ENCODE measurements at places on chromosomes 2 and 18.

DNA sequence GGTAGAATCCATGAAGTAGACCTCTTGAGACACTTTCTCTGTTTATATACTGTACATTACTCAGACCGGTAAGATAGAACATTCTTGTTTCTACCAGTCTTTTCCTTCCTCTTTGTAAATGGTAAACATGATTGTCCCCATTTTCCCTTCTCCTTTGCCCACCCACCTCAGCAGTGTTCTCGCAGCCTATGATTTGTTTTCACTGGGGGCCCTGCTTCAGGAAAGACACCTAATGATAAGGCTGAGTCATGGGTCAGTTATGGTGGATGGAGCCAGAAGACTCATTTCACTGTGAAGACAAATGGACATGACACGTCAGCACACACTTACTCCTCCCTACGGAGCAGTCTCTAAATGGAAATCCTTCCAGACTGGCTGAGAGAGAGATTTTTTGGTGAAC lies 23.7 kb downstream of the CENPO start:
- no peak for DNase-seq

DNA sequence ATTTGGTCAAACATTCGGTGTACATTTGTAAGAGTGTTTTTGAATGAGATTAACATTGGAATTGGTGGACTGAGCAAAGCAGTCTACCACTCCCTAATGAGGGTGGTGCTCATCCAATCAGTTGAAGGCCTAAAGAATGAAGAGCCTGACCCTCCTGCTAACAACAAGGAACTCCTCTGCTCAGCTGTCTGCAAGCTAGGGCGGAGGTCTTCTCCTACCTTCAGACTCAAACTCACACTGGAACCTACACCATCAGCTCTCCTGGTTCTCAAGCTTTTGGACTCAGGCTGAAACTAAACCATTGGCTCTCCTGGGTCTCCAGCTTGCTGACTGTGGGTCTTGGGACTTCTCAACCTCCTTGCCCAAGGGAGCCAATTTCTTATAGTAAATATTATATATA lies 55.5 kb upstream of the NPAS2 start:
- no peak for DNase-seq

DNA sequence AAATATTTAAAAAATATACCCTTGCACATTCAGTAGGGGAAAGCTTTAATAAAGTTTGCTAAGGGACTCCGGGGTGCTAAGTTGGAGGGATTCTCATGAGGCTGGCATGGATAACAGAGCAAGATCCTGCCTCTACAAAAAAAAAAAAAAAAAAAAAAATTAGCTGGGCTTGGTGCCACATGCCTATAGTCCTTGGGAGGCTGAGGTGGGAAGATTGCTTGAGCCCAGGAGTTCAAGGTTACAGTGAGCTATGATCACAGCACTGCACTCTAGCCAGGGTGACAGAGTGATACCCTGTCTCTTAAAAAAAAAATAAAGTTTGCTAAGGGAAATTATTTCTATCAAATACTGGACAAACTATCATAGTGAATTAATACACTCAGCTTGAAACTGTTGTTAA lies 17.3 kb upstream of the GPR75 start:
- no peak for DNase-seq

- DNase-seq, result no peak
Measured at GRCh38 chr2:230863442-230864121, 1.2 kb upstream of the ITM2C start.

DNA sequence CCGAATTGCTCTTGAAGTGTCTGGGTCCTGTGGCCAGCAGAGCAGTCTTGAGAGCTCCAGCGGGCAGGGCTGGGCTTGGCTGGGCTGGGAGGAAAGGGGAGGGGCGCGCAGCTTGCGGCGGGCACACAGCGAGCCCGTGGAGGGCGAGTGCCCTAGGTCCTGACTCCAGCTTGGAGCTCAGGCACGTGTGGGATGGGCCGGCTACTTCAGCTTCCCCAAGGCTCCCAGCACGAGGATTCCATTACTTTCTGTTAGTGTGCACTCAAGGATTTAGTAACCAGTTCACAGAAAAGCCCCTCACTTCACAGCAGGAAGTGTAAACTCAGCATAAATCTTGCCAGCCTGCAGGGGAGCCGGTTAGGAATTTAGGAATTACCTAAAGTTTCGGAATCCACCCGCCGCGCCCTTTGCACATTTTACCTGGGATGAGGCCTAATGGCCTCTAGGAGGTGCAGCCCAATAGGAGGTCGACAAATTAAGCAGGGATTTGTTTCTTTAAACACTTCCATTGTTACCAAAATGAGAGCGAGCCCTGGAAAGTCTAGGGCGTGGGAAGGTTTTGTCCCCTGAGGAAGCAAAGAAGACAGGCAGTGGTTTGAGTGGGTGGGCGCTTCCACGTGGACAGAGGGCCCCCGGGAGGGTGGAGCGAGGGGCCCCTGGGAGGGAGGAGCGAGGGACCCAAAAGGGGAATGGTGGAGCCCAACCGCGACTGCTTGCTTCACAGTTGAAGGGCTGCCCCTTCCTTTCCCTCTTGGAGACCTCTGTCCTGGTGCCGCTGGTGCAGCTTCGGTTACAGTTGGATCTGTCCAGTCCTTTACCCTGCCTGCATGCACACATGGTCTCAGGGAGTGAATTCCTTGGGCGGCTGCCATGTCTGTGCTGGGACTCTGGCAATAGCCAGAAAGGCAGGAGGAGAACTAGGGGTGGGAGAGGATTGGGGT lies 93.3 kb downstream of the CTAGE1 start:
- no peak for DNase-seq

DNA sequence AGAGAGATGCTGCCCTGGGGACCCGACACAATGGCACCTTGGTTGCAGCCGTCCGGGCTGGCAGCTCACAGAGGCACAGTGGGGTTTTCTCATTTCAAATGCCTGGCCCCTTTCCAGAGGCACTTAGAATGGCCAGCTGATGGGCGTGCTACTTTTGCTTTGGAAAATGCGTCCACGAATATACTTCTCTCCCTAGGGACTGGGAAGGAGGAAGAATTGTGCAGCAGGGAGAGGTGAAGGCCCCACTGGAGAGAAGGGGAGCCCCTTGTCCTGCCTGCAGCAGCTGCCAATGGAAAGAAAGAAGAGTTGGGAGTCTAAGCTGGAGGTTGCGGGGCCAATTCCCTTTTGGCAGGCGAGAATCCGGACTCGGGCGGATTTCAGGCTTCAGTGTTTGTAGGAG lies 1.1 kb upstream of the MAL start:
- DNase-seq, result no peak

- no peak for DNase-seq
Measured at GRCh38 chr2:148745151-148745851, 100.8 kb downstream of the EPC2 start.

DNA sequence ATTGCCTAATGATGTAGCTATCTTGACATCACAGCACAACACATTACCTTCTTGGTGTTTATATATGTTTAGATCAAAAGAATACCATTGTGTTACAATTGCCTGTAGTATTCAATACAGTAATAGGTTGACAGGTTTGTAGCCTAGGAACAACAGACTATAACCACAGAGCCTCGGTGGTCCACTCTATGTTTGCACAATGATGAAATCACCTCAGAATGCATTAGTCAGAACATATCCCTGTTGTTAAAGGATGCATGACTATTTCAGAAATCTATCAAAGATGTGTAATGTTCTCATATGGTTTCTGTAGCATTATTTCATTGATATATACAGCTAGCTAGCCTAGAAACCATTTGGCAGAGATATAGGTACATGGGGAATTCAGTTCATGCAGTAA lies 8.9 kb downstream of the METTL5 start:
- no peak for DNase-seq

DNA sequence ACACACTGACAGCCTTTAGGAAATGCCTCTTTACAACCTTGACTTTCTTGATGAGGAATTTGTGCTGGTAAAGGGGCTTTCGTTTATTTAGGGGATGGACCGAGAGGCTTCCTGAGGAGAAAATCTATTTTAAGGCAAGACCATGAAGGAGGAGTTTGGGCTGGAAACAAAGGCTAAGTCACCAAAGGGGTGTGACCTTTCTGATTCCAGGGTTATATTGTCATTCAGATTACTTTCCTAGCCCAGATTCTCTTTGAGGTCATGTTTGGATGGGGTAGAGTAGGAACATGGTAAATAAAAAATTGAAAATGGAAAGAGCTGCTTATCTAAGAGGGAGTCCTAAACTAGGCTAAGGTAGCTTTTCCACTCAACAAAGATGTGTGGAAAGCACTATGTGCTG lies 77.1 kb upstream of the UGP2 start:
- no peak for DNase-seq

DNA sequence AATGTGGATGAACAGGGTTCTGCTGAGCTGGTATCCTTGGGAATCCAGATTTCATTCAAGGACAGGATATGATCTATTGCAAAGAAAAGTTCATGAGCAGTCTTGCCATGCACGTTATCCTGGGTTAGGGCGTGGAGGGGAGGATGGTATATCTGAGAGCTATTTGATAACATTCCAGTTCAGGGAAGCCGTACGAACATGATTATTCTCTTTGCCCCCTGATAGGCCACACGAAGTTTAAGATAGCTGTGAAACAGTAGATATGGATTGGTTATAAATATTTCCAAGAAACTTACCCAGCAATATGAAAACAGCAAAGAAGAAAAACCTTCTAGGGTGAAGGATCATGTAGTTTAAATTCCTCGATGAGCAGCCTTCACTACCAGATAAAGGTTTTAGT lies 171.9 kb downstream of the LTBP1 start:
- no peak for DNase-seq

- no peak for DNase-seq
Measured at GRCh38 chr2:204226305-204226880, 289.8 kb downstream of the ICOS start.

DNA sequence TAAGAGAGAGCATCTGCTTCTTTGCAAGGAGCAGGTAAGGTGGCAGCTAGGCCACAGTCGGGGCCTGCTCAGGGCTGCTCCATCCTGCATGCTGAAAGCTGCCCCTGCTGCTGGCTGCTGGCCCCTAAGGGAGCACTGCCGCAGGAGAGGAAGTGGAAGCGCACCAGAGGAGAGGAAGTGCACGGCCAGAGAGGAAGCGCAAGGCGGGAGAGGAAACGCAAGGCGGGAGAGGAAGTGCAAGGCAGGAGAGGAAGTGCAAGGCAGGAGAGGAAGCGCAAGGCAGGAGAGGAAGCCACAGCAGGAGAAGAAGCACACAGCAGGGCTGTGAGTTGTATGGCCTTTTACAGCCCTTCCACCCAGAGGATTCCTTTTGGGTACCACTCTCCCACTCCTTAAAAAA lies 539.0 kb upstream of the TNP1 start:
- no peak for DNase-seq

GRCh38 chr2:146804288-146804687 lies 1040.5 kb upstream of the ACVR2A start:
- no peak for DNase-seq

DNA sequence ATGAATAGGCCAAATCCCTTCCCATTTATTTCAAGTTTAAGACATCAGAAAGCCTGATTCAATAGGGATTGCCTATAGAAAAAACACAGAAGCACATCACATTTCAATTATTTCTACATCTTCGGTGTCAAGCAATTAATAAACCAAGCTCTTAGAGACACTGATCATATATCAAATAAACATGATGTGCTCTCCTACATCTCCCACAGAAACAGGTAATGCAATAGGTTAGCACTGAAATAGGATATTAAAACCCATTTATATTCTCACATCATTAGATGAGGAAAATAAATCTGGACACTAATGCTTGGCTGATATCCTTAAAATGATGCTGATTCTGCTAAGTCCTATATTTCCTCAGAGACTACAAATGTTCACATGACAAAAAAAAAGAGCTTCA lies 364.7 kb downstream of the MBD2 start:
- DNase-seq, result no peak

GRCh38 chr2:60484133-60484645 lies 69.3 kb downstream of the BCL11A start:
- no peak for DNase-seq

- no peak for DNase-seq
Measured at GRCh38 chr18:51712821-51713220, 515.3 kb upstream of the MEX3C start.
